ENCODE measurements at places on chromosomes 12 and 14.

GRCh38 chr12:95116773-95117172 is 43.4 kb upstream of the NR2C1 start:
- no peak for DNase-seq

- DNase-seq = no peak
These were observed 67.6 kb downstream of the ADCK1 start for GRCh38 chr14:77867476-77867875.

DNA sequence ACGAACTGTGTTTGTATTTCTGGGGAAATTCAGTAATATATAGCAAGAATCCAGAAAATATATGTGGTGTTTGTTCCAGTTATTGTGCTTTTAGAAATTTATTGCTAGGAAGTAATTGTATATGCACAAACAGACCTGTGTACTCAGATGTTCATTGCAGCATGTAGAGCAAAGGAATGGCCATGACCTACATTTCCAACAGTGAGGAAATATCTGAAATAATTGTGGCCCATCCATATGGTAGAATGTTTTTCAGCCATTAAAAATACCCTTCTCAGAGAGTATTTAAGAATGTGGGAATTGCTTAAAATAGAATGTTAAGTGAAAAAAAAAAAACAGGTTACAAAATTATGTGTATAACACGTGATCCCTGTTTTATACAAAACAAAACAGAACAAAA is 77.3 kb downstream of the TMX1 start:
- no peak for DNase-seq

DNA sequence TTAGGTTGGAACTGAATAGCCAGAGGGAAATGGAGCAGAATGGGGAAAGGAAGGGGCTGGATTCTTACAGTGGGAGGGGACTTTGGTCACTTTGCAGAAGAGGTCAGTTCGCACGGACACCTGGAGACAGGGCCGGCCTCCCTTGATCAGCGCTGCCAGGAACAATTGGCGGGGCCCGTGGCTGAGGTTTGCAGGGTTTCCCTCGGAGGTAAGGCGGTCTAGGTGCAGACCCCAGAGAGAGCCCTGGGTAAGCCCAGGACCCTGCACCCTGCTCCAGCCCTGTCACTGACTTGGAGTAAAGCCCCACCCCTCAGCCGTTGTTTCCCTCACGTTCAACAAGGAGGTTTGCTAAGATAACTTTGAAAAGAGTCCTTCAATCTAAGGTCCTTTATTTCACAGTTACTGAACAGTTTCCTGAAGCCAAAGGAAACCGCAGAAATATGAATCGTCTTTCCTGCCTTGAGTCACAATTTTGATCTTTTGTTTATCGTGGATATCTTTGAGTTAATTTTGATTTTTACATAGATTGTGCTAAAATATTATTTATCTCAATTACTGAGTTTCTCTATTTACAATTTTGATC is 231.4 kb upstream of the RTL1 start:
- DNase-seq = no peak

GRCh38 chr14:97113339-97113738 is 316.2 kb downstream of the VRK1 start:
- DNase-seq = no peak

- no peak for DNase-seq
These were observed 16.6 kb downstream of the HIP1R start for GRCh38 chr12:122851820-122852219.

DNA sequence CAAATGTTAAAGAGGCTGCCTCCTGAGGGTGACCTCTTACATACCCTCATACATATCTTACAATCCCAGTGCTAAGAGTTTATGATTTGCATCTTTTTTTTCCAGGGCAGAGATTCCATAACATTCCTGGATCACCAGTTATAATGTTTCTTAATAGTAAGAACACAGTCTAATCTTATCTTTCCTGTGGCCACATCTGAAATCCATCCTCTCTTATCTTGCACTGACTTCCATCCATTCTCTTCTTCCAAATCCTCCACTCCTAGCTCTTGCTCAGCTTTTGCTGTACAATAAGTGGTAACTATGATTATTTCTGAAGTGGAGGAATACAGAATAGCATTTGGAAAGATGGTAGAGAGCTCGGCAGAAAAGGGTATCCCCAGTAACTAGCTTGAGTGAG is 6.3 kb downstream of the CALCOCO1 start:
- no peak for DNase-seq

GRCh38 chr12:113230315-113231234 is 9.3 kb downstream of the TPCN1 start:
- DNase-seq = no peak

DNA sequence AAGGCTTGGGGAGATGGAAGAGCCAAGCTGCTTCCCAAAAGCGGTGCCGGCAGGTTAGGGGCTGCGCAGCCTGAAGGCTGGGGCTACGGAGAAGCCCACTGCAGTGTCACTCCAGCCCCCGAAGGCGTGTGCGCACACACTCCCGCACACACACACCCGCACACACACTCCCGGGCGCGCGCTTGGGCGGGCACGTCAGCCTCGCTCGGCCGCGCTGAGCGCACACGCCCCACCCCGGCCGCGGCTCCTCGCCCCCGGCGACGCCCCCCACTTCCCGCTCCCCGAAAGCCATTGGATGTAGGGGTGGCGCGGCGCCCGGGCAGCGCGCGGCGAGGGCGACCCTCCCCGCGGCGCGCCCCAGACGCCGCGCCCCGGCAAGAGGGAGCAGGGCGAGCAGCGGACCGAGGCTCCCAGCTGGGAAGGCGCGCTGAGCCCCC is at the start of gene KCNK10:
TSS of gene KCNK10 (minus strand) at position 184 of the 437 bp plus-strand sequence. CDS start 471 bp downstream, outside the sequence.
- no peak for DNase-seq

- peak; percentile 39 for DNase-seq
These were observed 126.0 kb upstream of the ATF7IP start for GRCh38 chr12:14239350-14239934.

- no peak for DNase-seq
These were observed 237.1 kb downstream of the MED13L start for GRCh38 chr12:116040402-116040801.

GRCh38 chr12:42560977-42561376 is 28.6 kb downstream of the PRICKLE1 start:
- DNase-seq = no peak

GRCh38 chr12:5402009-5402935 is 29.6 kb upstream of the NTF3 start:
- DNase-seq = no peak

DNA sequence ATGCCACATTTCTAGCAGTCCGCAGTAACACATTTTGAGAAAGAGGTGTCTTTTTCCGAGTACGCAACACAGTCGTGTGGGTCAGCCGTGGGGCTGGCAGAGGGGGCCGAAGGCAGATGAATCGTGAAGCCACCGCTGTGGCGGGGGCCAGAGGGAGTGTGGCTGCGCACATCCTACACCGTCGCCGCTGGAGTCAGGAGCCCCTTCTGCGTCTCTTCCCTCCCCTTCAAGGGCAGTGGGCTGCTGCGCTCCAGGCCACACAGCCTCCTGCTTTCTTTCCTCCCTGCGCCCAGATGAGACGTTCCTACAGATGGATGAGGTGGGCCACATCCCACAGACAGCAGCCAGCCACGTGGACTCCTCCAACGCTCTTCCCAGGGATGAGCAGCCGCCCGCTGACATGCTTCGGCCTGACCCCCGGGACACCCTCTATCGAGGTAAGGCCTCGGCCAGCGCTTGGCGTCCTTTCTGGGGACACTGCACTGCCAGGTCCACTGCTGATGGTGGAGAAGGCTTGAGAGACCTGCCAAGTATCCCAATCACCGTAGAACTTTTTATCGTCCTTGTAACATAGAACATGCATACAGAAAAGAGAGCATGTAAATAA is 89.8 kb downstream of the B4GALNT3 start:
- no peak for DNase-seq

GRCh38 chr14:95098984-95099599 is 58.2 kb downstream of the DICER1 start:
- DNase-seq = peak; percentile 49

GRCh38 chr14:48382961-48383360 is 707.6 kb upstream of the MDGA2 start:
- DNase-seq = no peak

DNA sequence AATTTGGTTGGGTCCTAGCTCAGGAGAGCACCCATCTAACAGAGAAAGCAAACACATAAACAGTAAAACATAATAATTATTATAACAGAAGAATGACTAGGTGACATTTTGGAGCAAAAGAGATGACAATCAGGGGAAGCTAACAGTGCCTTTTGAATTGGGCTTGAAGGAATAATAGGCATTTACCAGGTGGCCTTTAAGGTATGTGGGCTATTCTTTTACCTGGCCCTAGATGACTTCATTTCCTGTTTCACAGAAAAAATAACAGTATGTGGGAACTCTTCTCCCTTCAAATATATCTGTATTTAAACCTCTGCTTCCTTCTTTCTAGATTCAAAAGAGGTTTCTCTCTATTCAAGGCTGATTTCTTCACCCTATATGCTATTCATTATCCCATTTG is 3.8 kb downstream of the IRAK4 start:
- no peak for DNase-seq

GRCh38 chr12:113515082-113515856 is 43.6 kb upstream of the LHX5 start:
- no peak for DNase-seq

- peak; percentile 24 for DNase-seq
These were observed 33.4 kb downstream of the FNTB start for GRCh38 chr14:65019944-65020566.

GRCh38 chr12:76713986-76714385 is 49.9 kb upstream of the ZDHHC17 start:
- DNase-seq = no peak

GRCh38 chr14:22472935-22473854 is 115.8 kb downstream of the DAD1 start:
- DNase-seq = peak; percentile 45

All from neural crest cell (in vitro differentiated cells).